Stimulated activated CD4-positive, alpha-beta T cell treated with anti-CD3 and anti-CD28 coated beads, Interleukin-2, amount 100 ng/mL, for 24 hours (primary cell): ENCODE measurements at places on chromosomes 11 and 22.
A peak's percentile ranks its signal among the peaks of the same experiment; 100 is the strongest.

DNA sequence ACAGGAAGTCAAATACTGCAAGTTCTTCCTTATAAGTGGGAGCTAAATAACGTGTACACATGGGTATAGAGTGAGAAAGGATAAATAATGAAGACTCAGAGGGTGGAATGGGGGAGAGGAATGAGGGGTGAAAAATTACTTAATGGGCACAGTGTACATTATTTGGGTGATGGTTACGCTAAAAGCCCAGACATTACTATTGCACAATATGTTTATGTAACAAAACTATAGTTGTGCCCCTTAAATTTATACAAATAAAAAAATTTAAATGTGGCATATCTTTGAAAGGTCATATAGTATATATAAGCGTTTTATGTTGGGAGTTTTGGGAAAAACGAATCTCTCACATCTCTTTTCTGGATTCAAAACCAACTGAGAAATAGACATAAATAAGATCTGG is 96.1 kb downstream of the KIF18A start:
- DNase-seq: no peak

DNA sequence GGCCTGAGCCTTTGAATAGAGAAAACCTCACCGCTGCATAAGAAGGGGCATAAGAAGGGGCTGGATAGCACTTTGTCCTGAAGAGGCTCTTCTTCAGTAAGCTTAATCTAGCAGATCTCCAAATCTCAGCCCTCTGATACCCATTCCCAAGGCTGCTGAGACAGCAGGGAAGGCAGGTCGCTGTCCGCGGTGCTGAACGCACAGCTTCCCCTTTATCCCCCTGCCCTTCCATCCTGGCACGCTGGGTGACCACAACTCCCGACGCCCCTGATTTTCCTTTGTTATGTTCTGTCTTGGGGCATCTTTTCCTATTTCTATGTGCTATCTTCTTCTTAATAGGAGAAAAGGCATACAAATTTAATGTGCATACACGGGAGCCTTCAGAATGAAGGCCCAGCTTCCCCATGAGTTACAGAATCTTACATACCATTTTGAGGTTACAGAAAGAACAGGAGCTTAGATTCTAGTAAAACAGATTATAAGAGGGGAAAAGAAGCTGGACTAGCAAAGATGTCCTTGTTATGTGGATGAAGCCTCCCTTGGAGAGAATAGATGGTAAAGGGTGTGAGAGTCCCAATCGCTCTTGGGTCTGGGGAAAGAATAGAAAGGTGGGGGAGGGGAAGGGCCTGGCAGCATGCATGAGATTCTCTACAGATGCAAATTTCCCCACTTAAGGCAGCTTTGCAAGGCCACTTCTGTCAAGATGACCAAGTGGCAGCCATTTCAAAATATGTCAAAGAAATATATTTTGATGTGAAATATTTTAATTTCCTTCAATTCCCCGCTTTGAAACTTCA is 5.7 kb upstream of the SULT4A1 start:
- peak; percentile 28 for DNase-seq

DNA sequence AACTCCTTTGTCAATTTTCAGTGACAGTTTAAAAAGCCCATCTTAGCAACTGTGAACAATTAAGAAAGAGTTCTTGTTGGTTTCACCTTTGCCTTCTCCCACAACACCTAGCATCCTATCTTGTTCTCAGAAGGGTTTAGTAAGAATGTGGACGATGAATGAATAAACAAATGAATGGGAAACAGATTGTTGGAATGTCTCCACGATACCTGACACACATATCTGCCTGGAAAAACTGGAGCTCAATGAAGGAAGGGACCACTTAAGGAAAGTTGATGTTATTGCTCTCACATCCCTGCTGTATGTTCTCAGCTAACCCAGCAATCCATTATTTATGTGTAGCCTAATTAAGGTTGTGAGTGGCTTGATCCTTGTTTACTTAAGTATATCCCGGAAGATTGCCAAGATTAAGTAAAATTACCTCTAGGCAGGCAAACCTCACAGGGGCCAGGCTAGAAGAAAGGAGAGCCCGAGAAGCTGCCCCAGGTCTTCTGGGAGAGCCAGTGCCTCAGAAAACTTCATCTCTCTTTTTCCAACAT is 286.4 kb downstream of the NXPE2 start:
- no peak for DNase-seq

GRCh38 chr11:33544593-33545373 is 155.8 kb downstream of the C11orf91 start:
- DNase-seq: no peak

DNA sequence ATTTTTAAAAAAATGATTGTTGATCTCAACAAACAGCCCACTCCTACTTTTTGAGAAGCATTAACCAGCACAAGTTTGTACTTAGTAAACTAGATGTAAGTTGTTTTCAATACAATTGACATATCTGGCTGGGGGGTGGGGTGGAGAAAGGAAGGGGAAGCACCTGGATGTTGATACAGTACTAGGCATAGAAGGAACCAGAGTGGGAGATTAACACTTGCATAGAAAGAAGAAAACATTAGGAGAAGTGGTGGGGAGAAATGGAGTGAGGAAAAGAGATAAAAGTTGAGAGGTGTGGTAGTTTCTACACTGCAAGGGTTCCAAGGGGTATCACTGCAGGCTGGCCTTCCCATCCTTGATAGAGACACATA is 10.6 kb upstream of the GAB2 start:
- DNase-seq: no peak

DNA sequence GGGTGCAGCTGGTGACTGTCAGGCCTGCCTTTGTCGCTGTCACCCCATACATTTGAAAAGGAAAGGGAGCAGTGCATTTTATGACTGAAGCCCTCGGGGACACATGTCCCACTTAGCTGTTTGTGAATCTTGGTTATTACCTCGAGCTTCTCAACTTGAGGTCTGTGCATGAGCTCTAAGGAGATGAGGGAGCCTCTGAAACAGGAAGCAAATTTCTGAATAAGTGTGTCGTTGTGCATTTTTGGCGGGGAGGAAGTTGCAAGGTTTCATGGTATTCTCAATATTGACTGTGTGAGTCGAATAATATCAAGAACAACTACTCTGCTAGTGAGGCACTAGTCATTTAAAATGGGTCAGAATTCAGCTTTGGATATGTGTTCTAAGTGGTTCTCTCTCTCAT is 149.7 kb upstream of the PLET1 start:
- no peak for DNase-seq

DNA sequence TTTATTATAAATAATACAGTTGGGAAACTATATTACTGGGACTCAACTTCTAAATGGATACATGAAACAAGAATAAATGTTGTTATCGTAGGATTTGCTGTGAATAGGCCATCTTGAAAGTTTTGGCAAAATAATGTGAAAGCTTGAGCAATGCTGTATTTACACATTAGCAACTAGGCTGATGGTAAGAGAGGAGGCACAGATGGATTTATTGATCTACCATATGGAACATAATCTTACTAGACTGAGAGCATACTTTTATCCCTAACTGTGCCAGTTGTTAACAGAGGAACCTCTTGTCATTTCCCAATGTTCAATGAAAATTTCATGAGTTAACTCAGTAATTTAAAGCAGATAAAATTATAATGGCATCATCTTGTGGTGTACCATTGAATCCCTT is 22.8 kb downstream of the APIP start:
- DNase-seq: no peak

DNA sequence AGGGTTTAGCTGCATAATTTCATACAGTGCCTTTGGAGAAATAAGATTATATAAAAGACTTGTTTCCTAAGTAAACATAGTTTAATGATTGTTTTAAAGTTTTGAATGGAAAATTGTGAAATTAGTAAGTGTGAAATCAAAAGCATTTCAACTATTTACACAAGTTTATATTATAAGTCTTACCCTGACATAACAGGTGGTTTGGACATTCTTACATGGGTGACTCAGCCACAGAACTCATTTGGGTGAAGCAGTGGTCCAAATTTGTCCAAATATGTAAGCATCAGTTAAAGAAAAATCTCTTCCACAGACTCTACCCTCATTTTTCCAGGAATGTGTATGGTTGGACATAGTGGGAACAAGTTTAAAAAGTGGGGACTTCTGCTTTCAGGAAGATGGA is 68.0 kb downstream of the USP47 start:
- no peak for DNase-seq

DNA sequence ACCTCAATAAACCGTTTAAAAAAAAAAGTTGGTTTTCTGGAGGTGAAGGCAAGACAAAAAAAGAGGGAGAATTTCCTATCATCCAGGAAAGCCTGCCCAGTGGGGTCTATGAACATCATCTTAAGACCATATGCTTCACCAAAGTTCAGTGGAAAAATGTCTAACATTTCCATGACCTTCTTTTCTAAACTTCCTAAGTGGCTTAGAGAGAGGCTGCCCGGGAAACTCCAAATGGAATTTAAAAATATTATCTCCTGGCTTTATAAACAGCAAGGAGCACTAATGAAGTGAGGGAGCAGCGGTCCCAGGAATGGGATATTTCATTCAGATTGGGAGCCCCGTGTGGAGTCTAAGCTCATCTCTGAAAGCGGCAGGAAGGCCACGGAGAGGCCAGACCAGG is 46.9 kb downstream of the ETS1 start:
- no peak for DNase-seq

DNA sequence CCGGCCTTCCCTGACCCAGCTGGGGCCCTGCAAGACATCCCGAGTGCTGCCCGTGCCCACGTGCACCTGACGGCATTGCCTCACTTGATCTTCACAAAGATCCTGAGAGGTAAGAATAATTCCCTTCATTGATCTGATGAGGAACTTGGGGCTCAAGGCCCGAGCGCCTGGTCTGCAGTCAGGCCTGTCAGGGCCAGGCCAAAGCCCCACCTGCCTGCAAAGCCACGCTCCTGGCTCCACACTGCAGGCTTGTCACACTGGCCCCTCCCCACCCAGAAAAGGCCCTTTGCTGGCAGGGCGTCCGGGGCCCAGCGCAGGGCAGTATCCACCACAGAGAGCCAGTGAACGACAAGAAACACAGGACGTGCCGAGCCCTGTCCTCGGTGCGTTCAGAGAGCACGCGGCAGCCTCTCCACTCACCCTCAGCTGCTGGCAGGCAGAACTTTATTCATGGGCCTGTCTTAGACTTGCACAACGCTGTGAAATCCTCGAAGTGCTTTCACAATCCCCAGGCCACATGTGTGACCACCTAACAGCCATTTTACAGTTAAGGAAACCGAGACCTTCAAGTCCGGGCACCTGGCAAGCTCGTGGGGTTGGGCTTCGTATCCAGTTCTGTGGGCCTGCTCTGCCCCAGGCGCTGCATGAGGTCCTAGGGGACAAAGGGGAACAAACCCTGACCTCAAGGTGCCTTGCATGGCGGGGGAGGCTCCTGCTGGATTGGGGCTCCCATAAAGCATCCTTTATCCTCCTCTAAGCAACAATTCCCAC is 14.8 kb downstream of the KIAA0930 start:
- DNase-seq: no peak

- no peak for DNase-seq
These were observed 64.2 kb downstream of the ENDOD1 start for GRCh38 chr11:95153857-95154246.

DNA sequence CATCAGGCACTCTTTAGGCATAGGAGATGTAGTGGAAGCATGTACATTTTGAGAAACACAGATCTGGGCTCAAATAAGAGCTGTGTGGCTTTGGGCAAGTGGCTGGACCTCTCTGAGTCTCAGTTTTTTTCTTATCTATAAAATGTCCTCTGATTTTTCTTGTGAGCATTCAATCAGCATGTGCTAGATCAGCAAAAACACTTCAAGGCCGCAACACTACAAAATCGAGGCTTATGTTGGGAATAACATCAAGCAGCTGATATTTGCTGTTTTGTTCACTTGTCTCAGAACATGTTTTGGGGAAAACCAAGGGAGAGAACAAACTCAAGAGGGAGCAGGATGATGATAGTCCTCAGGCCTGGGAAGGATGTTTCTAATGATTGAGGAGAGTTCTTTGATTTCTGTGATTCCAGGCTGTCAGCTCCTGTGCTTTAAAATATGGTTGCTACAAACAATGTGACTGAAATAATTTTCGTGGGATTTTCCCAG is at the start of gene OR4X1:
OR4X1 (plus strand) TSS at position 439 of the 489 bp plus-strand sequence; CDS start at position 439, 0 bp downstream.
- no peak for DNase-seq

DNA sequence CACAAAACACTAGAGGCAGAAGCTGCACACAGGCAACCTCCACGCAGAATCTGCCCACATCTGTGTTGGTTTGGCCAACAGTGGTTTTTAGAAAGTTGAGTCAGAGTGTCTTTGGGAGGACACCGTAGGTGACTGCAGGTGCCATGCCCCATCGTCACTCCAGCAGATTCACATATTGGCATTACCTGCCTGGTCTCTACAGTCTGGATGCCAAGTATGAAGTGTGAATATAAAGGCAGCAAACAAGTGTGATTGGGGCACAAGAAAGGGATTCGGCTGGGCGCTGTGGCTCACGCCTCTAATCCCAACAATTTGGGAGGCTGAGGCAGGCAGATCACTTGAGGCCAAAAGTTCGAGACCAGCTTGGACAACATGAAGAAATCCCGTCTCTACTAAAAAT is 11.0 kb upstream of the FXYD2 start:
- no peak for DNase-seq

- DNase-seq: peak; percentile 53
These were observed 1.4 kb downstream of the PCSK7 start for GRCh38 chr11:117230286-117230961.

DNA sequence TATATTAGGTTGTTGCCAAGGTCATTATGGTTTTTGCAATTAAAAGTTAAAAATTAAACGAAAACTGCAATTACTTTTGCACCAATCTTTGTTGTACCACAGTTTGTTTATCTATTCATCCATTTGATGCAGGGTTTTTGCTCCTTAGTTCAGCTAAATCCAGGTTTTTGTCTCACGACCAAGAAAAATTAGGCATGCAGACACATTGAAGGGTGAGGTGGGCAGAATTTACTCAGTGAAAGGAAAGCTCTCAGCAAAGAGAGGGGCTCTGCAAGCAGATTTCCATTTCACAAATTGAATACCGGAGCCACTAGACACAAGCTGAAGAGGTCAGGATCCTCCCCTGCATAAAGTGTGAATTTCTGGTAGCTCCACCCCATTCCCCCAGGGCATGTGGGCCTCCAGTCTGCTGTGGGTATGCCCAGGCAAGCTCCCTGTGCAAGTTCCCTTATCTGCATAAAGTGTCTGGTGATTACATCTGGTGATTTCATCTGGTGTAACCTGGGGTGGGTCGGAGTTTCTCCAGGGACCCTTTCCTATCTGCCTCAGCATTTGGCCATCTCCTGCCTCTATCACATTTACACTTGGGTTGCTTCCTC is 33.3 kb downstream of the APOL6 start:
- DNase-seq: no peak

GRCh38 chr11:3709977-3710376 is 38.8 kb upstream of the CHRNA10 start:
- no peak for DNase-seq

DNA sequence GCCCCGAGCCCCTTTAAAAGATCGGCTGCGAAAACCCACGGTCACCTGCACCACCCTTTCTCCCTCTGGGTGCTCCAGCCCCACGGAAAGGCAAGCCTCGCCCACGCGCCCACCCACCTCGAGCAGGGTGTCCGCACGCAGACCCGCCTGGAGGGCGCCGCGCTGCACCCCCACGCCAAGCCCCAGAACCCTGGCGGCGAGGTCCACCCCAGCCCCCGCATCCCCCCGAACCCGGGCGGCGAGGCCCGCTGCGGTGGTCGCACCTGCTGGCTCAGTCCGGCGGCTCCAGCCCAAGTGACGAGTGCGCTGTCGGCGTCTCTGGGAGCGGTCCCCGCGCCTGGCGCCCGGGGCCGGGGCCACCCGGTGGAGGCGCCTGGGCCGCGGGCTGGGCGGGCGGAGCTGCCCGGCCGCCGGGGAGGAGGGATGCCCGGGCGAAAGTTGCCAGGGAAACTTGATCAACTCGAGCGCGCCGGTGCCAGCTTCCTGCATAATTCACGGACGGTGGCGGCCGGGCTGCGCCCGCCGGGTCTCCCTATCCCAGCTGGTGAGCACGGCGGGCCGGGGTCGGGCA is 1.1 kb downstream of the SHANK2 start:
- DNase-seq: no peak
